A549 treated with ZK216348 at 1 μM for 4 hours (cell line): ENCODE measurements at places on chromosomes 2 and 18. TPM values are rescaled to one million over a fixed set of nuclear protein-coding genes. Genes with fewer than 3 reads are reported as not detected.

Gene INPP5D
- total RNA-seq: 0.12 to 1.1 TPM (median 0.61 TPM) in 5 replicates

Gene B3GNT7
- total RNA-seq: 1.5 to 2.8 TPM (median 2.4 TPM) in 5 replicates

Gene GRB14
- 4.6 to 7.4 TPM (median 5.2 TPM) in 5 replicates for total RNA-seq

Gene PPP1R1C
- 0.90 to 4.0 TPM (median 1.6 TPM) in 5 replicates for total RNA-seq

Gene DSC2
- total RNA-seq: 0.66 to 1.9 TPM (median 1.1 TPM) in 5 replicates
